ENCODE measurements at places on chromosomes 5 and 9.

- no peak for DNase-seq
Observed at GRCh38 chr5:33524476-33524875, 83.7 kb downstream of the TARS1 start.

DNA sequence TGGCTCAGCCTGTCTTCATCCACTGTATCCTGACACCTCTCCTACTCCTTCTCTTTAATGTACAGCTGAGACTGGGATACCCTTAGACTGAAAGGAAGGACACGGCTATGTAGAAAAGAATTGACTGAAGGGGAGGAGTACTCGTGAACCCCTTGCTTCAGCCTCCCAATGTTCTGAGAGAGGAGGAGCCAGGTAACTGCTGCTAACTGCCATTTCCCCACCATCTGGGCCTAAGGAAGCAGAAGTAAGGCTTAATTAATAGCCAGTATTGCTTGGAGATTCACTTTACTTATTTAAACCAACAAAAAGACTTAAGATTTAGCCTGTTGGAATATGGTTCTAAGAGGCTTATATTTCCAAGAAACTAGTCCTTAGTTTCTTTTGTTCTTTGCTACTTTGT is 18.8 kb upstream of the RGS3 start:
- no peak for DNase-seq

DNA sequence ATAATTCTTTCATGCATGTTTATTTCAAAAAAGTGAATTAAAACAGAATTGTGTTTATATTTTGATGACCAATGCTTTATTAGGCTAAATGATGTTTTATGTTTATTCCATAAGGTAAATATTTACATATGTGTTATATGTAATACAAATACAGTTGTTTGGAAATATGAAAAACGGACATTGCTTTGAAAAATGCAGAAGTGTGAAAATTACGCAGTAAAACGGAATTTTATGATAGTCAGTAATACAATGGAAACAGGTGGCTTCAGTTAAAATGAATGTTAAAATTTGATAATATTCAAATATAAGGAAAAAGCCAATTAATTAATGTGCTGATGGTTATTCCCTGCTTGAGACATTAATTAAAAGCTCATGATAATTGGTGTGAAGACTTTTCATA is 1633.8 kb downstream of the MAT2B start:
- DNase-seq: no peak

DNA sequence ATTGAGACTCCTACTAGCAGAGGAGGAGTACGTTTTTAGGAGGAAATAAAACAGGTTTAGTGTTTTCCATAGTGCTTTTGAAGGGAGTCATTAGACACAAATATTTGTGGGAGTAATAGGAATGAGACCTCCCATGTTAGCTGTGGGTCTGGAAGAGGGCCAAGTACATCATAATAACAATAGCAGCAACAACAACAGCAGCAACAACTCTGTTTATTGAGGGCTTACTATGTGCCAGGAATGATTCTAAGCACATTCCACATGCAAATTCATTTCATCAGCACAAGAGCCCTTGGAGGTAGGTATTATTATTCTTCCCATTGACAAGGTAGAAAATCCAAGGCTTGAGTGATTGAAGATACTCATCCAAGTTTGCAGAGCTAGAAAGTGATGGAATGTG is 384.2 kb upstream of the RPS23 start:
- DNase-seq: no peak

DNA sequence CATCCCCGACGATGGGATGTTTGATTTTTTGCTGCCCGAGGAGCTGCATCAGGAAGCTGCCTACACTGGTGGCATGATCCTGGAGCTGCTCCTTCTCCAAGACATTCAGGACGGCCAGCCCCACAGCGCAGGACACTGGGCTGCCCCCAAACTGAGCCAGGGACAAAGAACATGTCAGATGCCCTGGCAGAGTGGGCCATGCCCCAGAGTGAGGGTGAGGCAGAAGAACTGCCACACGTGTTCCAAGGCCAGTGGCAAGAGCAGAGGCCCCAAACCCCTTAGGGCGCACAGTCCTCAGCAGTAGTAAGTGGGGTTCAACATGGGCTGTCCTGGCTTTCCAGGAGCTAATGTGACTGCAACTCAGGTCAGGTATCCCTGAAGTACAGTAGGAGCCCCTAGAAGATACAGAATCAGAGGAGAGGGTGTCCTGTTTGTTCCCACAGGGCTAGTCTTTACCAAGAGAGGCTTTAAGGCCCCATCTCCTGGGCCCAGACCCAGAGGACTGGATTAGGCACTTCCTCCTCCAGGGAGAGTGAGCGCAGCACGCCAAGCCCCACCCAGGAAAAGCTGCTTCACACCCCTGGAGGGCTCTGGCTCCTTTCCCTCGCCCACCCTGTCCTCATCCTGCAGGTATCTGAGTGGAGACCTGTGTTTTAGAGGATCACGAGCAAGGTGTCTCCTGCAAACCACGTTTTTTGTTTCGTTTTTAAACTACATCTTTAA is 11.1 kb downstream of the HNRNPAB start:
- DNase-seq: no peak

DNA sequence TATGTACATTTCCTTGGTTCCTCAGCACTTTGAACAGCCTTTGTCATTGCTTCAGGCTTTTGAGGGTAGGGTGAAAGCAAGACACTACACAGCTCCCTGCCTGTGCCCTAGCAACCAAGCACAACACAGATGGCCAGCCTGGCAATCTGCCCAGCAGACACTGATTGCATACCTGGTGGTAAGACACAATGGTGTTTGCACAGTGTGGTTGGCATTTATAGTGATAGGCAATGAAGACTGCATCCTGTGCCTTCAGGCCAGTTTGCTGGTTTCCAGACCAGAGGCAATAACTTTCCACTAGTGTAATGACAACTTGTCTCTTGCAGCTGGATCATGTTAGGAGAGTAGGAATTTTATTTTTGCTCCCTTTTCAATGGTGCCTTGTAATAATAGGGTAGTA is 144.5 kb upstream of the TNC start:
- DNase-seq: no peak

- DNase-seq: no peak
Observed at GRCh38 chr5:31855134-31856040, 216.5 kb downstream of the PDZD2 start.

DNA sequence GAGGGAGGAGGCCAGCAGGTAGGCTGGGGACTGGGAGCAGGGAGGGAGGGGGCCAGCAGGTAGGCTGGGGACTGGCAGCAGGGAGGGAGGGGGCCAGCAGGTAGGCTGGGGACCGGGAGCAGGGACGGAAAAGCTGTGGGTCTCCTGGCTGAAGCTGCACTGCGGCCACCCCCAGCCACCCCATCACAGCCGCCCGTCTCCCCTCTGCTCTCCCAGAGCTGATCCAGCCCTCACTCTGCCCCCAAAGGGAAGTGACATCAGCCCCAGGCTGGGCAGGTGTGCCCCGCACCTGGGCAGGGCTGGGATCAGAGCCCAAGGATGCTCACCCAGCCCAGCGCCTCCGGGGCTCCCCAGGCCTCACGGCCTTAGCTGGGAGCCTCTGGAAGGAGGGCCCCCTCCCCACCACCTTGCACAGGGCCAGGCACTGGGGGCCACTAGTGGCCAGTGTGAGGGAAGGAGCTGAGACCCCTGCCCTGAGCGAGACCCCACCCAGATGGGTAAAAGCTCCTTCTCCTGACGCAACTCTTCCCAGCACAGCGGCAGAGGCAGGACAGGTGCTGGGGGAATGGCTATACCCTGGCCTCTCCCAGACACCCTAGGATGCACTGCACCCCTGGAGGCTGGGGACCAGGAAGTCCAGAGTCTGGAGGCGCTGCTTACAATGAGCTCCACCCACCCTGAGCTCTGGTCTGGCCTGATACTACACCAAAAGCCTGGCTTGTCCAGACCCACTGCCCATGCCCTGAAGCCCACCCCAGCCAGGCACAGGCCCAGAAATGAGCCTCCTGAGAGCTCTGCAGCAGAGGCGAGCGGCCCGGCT is 11.6 kb downstream of the AGPAT2 start:
- DNase-seq: no peak

GRCh38 chr9:7756088-7756487 is 43.5 kb downstream of the DMAC1 start:
- peak; percentile 27 for DNase-seq
